Midbrain (tissue), 1 donor: ENCODE measurements at places on chromosomes 6 and 20.

- DNase-seq: no peak
These were observed 185.6 kb downstream of the ATXN1 start for GRCh38 chr6:16575655-16576054.

GRCh38 chr6:72216222-72217068, 330.1 kb downstream of the RIMS1 start:
- no peak for DNase-seq

DNA sequence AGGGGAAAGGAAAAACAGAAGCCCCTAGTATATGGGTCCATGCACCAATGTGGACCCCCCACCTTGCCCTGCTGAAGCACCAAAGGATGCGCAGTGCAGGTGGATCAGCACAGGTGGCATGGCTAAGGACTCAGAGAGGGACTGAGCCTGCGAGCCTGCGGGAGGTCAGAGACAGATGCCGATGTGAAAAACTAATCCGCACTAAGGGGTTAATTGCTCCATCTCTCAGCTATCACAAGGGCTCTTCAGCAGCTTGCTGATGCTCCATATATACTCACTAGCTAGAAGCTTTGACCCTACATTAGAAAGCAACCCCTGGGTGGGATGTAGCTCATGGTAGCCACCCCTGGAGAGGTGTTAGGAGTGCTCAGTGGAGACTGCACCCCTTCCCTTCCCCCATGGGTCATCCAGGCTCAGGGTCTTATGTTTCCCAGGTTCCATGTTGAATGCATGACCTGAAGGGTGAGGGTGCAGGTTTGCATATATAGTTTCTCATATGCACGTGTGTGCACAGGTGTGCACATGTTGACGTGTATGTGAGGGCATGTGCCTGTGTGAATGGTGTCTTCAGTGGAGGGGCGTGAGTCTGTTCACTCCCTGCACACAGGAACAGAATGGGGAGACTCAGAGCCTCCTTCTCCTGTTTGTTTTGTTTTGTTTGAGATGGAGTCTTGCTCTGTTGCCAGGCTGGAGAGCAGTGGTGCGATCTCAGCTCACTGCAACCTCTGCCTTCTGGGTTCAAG, 13.4 kb upstream of the IP6K3 start:
- DNase-seq: no peak

- DNase-seq: no peak
These were observed 27.8 kb upstream of the KIF16B start for GRCh38 chr20:16601047-16601446.

GRCh38 chr6:135506270-135506997, 8.9 kb upstream of the AHI1 start:
- peak; percentile 18 for DNase-seq

DNA sequence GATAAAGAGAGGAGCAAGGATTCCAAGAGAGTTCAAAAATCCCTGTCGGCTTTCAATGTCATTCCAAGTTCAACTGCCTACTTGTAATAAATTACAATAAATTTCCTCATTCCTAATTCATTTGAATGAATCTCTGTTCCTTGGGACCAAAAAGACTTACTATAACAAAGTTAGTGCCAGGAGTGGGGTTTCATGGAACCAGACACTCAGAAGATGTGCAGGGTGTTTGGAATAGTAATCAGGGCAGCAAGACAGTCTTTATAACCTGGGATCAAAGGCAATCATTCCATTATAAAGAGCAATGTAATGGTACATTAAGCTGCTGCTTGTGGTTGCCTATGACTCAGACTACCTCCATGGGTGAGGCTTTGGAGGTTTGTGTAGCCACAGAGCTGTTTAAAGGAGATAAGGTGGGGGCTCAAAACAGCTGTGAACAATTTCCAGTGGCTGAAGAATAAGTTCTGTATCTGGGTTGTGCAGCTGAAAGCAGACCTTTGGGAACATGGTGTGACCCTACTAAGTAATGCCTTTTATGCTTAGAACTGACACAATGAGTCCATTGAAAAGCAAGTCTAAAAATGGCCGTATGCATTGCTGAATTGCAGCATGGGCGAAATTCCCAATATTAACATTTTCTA, 159.9 kb downstream of the LINC00237 start:
- no peak for DNase-seq

GRCh38 chr6:11043961-11044711, at the start of gene ELOVL2:
ELOVL2 (minus strand) TSS chr6:11044305; CDS start chr6:11044230, 75 bp downstream.
- DNase-seq: no peak

DNA sequence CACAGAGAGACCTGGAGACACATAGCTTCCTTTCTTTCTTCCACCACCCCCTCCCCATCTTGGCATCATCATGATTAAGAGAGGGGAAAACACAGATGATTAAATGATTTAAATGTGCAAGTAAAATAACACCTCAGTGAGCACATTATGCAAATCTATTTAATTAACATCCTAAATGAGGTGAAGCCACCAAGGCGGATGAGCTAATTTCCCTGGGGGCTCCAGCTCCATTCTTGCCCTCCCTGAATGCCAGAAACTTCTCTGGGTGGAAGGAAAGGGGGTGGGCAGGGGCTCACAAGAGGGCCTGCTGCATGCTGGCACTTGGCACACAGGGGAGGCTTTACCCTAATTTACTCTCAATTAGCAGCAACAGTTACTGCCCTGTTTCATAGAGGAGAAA, 32.5 kb upstream of the TGM2 start:
- no peak for DNase-seq
